ENCODE measurements at places on chromosomes 1 and 21. TPM values are rescaled to one million over a fixed set of nuclear protein-coding genes. Genes with fewer than 3 reads are reported as not detected.

The FCRL5 gene
- total RNA-seq: 0.23 TPM

The AK5 gene
- total RNA-seq: 3.6 TPM

The FAM72B gene
- 2.2 TPM for total RNA-seq

The GJB3 gene
- 0.35 TPM for total RNA-seq

The NOTCH2 gene
- 242 TPM for total RNA-seq

The ITLN1 gene
- 3.2 TPM for total RNA-seq
